ENCODE measurements at places on chromosomes 16 and 17. TPM values are rescaled to one million over a fixed set of nuclear protein-coding genes. Genes with fewer than 3 reads are reported as not detected.

DNA sequence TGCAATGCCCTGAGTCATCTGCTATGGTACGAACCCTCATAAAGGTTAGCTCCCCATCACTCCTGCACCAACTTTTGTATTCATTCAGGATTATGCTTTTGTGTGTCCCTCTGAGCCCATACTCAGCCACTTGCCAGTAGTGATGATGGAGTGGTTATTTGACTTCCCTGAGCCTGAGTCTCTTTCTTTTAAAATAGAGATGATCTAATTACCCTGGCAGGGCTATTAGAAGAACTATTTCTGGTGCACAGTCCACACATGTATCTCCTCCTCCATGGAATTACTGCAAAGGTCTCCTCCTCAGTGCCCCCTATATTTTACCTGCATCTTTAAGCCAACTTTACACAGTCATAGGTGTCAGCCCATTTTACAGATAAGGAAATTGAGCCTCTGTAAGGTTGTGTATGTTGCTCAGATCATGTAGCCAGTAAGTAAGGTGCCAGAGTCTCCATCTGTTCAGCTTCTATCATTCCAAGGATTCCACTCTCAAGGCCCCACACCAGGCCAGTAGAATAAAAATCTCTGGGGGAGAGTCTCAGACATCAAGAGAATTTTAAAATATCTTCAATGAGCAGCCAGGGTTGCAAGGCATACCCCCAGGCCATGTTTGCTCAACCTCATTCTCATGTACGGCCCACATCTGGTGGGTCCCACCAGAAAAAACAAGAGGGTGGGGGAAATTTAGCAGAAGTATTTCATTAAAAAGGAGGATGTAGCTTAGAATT is 333.7 kb upstream of the HSBP1 start:
- no peak for DNase-seq
- no peaks in the 10 kb centered on the region for H3K36me3 ChIP-seq
- H3K27me3 ChIP-seq: no peaks in the 10 kb centered on the region
- H3K4me3 ChIP-seq: no peak overlapping the region
- no peaks in the 10 kb centered on the region for H3K4me1 ChIP-seq

DNA sequence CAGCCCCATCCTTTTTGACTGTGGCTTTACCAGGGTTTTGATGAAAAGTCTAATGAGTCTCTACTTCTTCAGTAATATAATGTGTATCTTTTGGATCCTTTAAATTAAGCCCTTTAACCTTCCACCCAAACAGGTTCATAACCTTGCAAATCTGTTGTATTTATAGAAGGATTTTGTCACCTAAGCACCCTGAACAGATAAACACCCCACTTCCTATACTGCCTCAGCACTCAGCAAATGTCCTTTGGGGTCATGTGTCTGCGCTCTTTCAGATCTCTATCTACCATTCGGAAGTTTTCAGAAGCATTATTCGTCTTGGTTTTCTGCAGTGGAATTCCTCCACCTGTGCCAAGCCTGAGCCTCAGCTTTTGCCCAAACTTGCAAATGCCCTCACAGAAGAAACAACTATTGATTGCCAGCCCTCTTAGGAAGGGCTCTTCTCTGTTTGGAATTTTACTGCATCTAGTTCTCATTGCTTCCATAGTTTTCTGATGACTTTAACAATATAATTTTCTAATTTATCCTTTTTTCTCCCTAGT is 214.8 kb upstream of the KCNJ16 start:
- DNase-seq: no peak
- H3K4me1 ChIP-seq: no peaks in the 10 kb centered on the region
- H3K4me3 ChIP-seq: no peak overlapping the region

- DNase-seq: no peak
- H3K36me3 ChIP-seq: peaks cover 2% of the 10 kb centered on the region
Measured at GRCh38 chr16:19265380-19265930, 20.1 kb upstream of the CLEC19A start.

DNA sequence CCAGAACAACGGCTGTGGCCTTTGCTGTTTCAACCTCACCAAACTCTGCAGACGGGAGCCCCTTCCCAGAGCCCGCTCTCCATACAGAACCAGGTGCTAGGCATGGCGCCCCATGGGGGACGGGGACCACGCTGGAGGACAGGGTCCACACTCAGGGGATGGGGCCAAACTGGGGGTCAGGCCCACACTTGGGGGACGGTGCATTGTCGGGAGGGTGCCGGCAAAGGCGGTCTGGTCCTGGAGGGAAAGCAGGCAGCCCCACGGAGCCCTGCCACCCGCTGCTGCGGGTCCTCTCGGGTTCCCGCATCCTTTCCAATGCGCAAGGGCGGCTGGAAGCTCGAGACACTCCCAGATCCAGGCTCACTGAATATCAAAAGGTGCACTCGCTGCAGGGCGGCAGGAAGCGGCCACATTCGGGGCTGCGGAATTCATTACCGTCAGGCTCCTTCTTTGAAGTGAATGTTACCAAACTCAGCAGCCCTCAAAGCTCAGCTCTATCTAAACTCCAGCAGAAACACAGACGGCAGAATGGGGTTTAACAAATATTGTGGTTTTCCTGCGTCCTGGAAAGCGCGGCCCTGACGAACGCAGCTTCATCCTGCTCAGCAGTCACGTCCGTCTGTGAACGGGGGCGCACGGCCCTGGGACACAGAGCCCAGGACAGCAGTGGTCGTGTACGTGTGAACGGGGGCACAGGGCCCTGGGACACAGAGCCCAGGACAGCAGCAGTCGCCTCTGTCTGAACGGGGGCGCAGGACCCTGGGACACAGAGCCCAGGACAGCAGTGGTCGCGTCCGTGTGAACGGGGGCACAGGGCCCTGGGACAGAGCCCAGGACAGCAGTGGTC is 41.3 kb downstream of the LMF1 start:
- no peaks in the 10 kb centered on the region for H3K4me1 ChIP-seq
- H3K4me3 ChIP-seq: no peak overlapping the region
- no peak overlapping the region for H3K27ac ChIP-seq
- DNase-seq: no peak
- no peaks in the 10 kb centered on the region for H3K27me3 ChIP-seq

- no peak for DNase-seq
- H3K36me3 ChIP-seq: peaks cover 17% of the 10 kb centered on the region
- H3K27me3 ChIP-seq: no peaks in the 10 kb centered on the region
- peaks cover 29% of the 10 kb centered on the region for H3K4me1 ChIP-seq
Measured at GRCh38 chr16:84582958-84583516, 34.8 kb downstream of the COTL1 start.

The CSH1 gene
- total RNA-seq: not detected

The PYDC1 gene
- total RNA-seq: not detected

DNA sequence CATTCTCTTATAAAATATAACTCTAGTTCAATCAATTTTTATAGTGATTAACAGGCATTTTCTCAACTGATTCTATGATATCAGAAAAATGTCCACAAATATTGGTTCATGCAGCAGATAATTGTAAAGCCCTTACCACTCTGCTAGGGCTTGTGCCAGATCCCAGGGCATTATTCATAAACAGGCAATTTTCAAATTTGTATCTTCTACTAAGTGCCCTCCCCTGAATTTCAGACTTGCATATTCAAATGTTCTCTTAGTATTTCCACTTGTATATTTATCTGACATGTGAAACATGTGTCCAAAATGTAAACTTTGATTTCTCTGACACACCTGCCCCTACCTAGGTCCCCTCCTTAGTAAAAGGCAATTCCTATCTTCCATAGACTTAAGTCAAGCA is 9.3 kb downstream of the CPHXL2 start:
- H3K4me3 ChIP-seq: no peak overlapping the region
- H3K27ac ChIP-seq: no peak overlapping the region
- no peak for DNase-seq
- H3K36me3 ChIP-seq: no peaks in the 10 kb centered on the region
- H3K4me1 ChIP-seq: no peaks in the 10 kb centered on the region
- H3K27me3 ChIP-seq: no peaks in the 10 kb centered on the region

DNA sequence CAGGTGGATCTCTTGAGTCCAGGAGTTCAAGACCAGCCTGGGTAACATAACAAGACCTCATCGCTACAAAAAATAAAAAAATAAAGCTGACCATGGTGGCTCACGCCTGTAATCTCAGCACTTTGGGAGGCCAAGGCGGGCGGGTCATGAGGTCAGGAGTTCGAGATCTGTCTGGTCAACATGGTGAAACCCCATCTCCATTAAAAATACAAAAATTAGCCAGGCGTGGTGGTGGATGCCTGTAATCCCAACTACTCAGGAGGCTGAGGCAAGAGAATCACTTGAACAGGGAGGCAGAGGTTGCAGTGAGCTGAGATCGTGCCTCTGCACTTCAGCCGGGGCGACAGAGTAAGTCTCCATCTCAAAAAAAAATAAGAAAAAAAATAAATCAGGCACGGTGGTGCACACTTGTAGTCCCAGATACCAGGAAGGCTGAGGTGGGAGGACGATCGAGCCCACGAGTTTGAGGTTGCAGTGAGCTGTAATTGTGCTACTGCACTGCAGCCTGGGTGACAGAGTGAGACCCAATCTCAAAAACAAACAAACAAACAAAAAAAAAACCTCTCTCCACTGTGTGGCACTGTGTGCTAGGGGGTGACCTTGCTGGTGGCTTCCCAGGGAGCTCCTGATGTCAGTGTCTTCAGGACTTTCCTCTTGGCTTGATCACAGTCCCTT is 19.8 kb upstream of the MAPK3 start:
- H3K4me3 ChIP-seq: no peak overlapping the region
- H3K36me3 ChIP-seq: no peaks in the 10 kb centered on the region
- H3K4me1 ChIP-seq: peaks cover 20% of the 10 kb centered on the region
- peak overlapping the region; percentile 2 for H3K27ac ChIP-seq

DNA sequence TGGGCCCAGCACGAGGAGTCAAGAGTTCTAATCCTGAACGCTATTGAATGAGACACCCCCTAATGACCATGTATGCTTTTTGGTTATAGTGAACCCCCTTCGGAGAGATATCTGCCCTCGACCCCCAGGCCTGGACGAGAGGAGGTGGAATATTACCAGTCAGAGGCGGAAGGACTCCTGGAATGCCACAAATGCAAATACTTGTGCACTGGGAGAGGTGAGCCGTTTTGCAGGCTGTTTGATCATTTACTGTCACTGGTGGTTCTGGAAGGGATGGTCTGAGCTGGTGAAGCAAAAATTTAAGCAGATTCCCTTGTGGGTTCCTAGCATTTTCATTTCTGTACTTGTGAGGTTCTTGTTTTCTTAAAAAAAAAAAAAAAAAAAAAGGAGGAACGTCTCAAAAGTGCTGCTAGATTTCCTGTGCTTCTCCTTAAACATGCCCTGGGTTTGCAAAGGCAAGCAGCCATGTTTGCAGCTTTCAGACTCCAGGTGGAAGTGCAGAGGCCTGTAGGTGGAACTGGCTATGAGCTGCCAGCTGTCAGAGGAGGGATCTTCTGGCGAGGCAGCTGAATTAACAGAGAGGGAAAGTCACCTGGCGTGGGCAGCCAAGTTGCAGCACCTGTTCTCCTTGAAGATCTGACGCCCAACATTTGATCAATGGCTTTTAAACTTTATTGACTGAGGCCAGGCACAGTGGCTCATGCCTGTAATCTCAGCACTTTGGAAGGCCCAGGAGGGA is 3.5 kb downstream of the MARVELD3 start:
- no peak for DNase-seq
- peaks cover 2% of the 10 kb centered on the region for H3K4me1 ChIP-seq
- no peak overlapping the region for H3K27ac ChIP-seq
- H3K36me3 ChIP-seq: no peaks in the 10 kb centered on the region

GRCh38 chr17:15659663-15660062 is 24.4 kb downstream of the TRIM16 start:
- no peaks in the 10 kb centered on the region for H3K4me1 ChIP-seq
- H3K4me3 ChIP-seq: no peak overlapping the region
- H3K36me3 ChIP-seq: peaks cover 30% of the 10 kb centered on the region
- H3K27me3 ChIP-seq: no peaks in the 10 kb centered on the region

All from activated CD4-positive, alpha-beta T cell treated with anti-CD3 and anti-CD28 coated beads for 36 hours (primary cell).